ENCODE measurements at places on chromosomes 1 and 21. TPM values are rescaled to one million over a fixed set of nuclear protein-coding genes. Genes with fewer than 3 reads are reported as not detected.

Gene MCOLN3
- not detected for total RNA-seq

Gene GRHL3
- not detected for total RNA-seq

Gene BNIPL
- total RNA-seq, result 0.07 TPM

Gene PTPN14
- total RNA-seq, result 58.9 TPM

Gene LRRC53
- total RNA-seq, result not detected

Gene GOLT1A
- not detected for total RNA-seq

Gene S100A8
- not detected for total RNA-seq

Gene NBPF6
- not detected for total RNA-seq

Gene HRNR
- total RNA-seq, result not detected

Gene TRAF3IP3
- total RNA-seq, result not detected

Gene BCAR3
- 46.5 TPM for total RNA-seq

Gene HMCN1
- 10.8 TPM for total RNA-seq

Gene MRPL39
- total RNA-seq, result 65.4 TPM

Gene FCRL1
- total RNA-seq, result not detected

Gene KRTAP19-3
- total RNA-seq, result not detected

Gene MEF2D
- total RNA-seq, result 4.7 TPM

Gene S100A11
- total RNA-seq, result 33.5 TPM

Gene SLC5A3
- 6.9 TPM for total RNA-seq

Gene TEDDM1
- total RNA-seq, result not detected

All from pulmonary artery endothelial cell (primary cell).